Fibroblast of skin of right biceps (primary cell): ENCODE measurements at places on chromosomes 5 and 9.

DNA sequence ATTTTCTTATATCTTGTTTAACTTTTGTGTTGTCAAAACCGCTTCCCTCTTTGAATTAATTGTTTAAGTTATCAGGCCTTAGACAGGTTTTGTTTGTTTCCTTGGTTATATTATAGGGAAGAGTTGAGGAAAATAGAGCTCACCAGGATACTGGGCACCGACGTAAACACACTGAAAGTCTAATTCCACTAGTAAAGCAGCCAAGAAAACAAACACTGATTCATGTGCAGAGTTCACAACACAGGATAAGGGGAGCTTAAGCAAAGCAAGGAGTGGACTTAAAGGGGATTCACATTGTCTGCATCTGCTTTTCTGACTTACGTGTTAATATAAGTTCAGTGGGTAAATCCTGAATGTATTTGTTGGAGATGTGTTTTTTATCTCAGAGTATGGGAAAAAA is 139.0 kb upstream of the CDH6 start:
- DNase-seq: no peak

- DNase-seq: no peak
Measured at GRCh38 chr5:77231471-77232138, 21.1 kb downstream of the PDE8B start.

GRCh38 chr5:36041537-36041845 is 25.2 kb downstream of the UGT3A2 start:
- DNase-seq: no peak

GRCh38 chr9:5873439-5873838 is 17.2 kb upstream of the MLANA start:
- no peak for DNase-seq

DNA sequence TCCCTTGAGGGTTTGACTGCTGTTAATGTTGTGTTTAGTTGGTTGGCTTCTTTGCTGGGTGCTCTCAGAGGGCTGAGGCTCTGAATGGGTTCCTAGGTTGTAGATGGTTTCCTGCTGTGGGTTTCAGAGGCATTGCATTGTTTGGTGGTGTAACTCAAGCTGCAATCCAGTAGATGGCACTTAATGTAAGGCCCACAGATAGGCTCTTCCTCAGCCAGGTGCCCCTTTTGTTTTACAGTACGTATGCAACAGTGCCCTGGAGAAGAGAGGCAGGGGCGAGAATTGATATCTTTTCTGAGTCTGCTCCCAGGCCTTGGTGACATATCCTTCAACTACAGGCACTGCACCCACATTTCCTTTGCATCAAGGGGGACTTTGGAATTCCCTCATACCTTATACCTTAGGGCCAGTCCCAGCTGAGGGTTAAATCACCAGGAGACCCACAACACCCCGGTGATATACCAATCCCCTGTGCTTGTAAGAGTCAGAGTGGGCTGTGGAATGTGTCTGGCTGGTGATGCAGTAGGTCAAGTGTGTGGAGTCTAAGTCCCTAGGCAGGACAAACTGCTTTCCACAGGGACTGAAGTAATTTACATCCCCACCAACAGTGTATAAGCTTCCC is 7.0 kb upstream of the UGT3A2 start:
- no peak for DNase-seq

DNA sequence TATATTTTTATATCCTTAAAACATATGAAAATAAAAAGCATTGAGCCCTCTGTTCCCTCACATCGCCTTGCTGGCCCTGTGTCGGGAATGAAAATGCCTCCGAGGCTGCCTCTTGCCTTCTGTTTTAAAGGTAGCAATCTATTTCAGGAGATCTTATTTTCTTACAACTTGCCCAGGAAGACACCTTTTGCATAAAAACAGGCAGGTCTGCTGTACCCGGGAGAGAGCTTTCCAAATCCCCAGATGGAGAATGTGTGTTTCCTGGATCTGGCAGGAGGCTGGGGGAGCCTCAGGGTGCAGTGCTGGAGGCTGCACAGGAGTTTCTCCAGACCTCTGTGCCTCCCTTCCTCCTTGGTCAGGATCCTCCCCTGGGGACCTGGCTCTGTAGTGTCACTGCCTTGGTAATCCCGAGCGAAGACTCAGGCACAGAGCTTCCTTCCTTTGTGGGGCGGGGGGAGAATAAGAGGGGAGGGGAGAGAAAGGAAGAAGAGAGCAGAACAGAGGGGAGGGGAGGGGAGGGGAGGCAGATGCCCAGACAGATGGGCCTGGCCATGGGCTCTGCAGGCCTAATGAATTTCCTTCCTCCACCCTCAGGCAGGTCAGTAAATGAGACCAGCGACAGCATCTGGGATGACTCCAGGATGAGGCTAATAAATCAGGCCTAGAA is 104.0 kb upstream of the BOD1 start:
- no peak for DNase-seq

GRCh38 chr5:161378701-161379100 is 167.8 kb downstream of the GABRB2 start:
- no peak for DNase-seq

- peak; percentile 58 for DNase-seq
Measured at GRCh38 chr5:67012171-67012570, 184.4 kb downstream of the CD180 start.

- peak; percentile 26 for DNase-seq
Measured at GRCh38 chr5:89535411-89535810, 652.4 kb upstream of the MEF2C start.

- no peak for DNase-seq
Measured at GRCh38 chr9:79329861-79330260, 241.9 kb upstream of the TLE4 start.

GRCh38 chr9:124180557-124180956 is 77.2 kb upstream of the NEK6 start:
- peak; percentile 44 for DNase-seq

DNA sequence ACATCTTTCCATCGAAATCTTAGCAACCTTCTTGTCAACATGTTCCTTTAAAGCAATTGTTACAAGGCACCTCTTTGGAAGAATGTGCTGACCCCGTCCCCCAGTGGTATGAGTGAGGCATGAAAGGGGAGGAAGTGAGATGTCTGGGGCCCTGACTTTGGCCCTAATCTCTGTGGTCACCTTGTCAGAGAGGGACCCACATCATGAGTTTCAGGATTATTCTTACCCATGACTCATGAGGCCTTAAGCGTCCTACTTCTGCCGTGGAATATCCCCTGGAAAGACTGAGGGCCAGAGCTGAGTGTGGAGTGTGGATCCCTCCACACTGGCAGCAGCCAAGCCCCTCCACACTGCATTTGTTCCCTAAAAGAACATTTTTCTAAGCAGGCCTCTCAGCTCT is 81.2 kb downstream of the FSTL4 start:
- DNase-seq: peak; percentile 1

DNA sequence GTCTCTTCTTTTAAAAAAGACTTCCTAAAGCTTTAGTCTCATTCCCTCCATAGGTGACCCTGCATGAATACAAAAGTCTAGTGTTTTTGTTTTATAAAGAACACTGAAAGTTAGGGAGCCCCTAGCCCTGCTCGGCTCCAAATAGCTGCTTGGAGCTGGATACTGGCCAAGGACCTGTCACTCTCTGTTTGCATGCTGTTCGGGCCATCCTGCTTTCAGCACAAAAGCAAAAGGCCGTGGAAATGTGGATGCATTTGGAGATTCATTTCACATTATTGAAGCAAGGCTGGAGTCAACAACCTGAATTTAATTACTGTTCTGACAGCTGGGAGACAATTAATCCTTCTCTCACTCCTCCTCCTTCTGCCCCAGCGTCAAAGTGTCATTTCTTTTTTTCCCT is 151.7 kb upstream of the NMUR2 start:
- DNase-seq: no peak

DNA sequence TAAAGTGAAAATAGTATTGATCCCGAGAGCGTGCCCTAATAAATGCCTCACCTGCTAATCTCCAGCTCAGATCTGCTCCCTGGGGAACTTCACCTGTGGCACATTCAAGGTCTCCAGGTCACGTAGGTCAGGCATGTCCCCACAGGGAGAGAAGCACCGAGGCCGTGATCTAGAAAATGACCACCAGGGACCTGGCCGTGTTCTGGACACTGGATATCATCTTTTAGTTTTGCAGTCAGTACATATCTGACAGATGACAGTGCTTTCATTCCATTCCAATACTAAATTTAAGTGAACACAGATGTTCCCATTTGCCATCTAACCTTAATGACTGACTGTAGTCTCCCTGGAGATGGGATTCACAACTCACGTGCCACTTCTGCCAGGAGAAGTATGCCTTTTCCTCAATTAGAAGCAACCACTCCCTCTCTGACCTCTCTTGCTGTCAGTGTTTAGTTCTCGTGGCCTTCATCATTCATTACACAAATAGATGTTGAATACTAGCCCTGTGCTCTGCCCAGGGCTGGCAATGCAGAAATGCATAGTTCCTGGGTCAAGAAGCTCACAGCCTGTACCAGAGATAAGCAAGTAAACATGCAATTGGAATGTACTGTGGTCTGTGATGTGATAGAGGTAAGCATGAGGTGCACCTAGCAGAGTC is 276.5 kb downstream of the NTRK2 start:
- peak; percentile 27 for DNase-seq

DNA sequence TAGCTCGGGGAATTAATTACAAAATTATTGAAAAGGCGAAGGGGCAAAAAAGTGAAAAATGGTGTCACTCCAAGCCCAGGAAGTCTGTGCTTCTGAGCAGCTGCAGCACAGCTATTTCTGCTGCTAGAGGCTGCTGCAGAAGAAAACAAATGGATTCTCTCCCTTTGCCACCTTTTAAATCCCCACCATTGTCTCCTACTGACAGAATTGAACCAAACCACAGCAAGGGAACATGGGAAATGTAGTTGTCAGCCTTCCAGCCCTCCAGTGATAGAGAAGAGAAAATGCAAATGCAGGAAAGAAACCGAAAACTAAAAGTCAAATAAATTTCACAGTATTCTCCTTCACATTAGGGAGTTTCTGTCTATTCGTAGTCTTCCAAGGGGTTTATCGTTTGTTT is 33.4 kb upstream of the CDC42SE2 start:
- no peak for DNase-seq

- no peak for DNase-seq
Measured at GRCh38 chr5:149586708-149587318, 5.5 kb downstream of the ARHGEF37 start.

DNA sequence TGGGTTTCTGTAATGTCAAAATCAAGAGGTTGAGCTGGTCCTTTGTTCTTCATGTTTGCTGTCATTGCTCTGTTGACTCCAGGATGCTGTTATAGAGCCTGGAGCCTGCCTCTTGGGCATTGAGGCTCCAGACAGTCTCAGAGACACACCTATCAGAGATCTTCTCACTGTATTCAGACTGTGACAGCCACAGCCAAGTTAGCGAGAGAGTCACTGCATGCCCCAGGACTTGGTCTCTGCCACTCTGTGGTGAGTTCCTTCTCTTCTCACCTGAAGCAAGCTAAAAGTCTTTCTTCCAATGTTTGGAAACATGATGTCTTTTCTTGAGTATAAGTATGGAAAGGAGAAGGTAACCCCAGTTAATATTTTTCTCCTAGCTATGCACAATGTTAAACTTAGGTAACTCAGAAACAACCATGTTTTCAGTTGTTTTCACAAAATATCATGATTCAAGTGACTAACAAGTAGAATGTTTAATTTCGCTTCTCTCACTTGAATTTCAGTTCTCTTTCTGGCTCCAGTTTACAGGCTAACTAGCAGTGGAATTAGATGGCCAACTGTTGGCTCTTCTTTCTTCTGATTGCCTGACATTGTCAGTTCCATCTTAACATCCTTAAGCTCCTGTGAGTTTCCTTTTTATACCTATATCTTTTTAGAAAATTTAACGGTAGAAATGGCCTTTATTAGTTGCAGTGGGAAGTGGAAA is 20.6 kb upstream of the ZFYVE16 start:
- no peak for DNase-seq
